ENCODE measurements at places on chromosomes 3 and 15.

GRCh38 chr3:115885621-115886020 is 262.3 kb downstream of the GAP43 start:
- no peak for DNase-seq

DNA sequence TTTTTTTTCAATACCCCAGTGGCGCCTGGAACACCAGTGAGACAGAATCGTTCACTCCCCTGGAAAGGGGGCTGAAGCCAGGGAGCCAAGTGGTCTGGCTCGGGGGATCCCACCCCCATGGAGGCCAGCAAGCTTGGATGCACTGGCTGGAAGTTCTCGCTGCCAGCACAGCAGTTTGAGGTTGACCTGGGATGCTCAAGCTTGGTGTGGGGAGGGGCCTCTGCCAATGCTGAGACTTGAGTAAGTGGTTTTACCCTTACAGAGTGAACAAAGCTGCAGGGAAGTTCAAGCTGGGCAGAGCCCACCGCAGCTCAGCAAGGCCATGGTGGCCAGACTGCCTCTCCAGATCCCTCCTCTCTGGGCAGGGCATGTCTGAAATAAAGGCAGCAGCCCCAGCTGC is 276.2 kb upstream of the CNTN6 start:
- DNase-seq: no peak

- DNase-seq: peak; percentile 18
These were observed 40.4 kb downstream of the GPD1L start for GRCh38 chr3:32146746-32147211.

DNA sequence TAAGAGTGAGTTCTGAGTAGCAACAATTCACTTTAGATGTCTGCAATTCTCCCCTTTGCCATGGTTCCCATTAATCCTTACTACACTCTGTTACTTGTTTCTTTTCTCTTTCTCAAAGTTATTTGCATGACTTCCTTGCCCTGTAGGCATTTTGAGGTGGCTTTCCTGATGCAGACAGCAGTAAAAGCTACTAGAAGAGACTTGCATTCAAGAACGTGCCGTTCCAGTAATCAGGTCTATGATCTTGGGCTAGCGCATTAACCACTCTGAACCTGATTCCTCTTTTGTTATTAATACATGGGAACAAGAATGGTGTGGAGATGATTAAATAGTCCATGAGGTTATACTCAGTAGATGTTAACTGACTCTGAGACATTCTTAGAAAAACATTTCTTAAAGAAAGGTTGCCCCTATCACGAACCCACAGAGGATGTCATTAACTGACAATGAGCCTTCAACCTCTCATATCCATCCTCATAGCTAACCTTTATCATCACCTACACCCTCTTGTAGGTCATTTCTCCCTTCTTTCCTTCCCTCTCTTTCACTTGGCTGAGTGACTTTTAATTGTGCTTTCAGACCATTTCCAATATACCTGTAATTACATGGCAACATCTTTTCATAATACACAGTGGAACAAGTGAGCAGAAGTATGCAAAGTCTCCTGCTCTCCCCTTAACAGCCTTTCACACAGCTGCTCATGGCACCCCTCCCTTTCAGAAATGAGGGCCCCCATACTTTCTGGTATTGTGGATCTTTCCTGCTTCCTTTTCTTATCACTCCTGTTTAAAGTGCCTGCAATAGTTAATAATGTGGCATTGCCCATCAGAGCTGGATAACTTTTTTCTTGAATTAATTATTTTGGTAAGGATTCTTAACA is 175.9 kb downstream of the CHST2 start:
- DNase-seq: no peak

- DNase-seq: no peak
These were observed 16.0 kb upstream of the LRRN1 start for GRCh38 chr3:3783210-3783609.

GRCh38 chr3:50130436-50130835 is 24.7 kb upstream of the SEMA3F start:
- DNase-seq: no peak

Measured in C1 segment of cervical spinal cord (tissue), 14 donors.